Caco-2 (cell line): ENCODE measurements at places on chromosomes 2 and 18. TPM values are rescaled to one million over a fixed set of nuclear protein-coding genes. Genes with fewer than 3 reads are reported as not detected.

GRCh38 chr18:61637319-61637718, 255.5 kb downstream of the RNF152 start:
- DNase-seq: no peak
- no peaks in the 10 kb centered on the region; the same call in 1 of the 2 replicates for H3K4me1 ChIP-seq
- H3K4me3 ChIP-seq: no peak overlapping the region
- H3K27ac ChIP-seq: no peak overlapping the region

C18orf54 gene
- total RNA-seq: 5.5 and 7.2 TPM in 2 replicates

GRCh38 chr18:33820517-33821371, 242.7 kb downstream of the ASXL3 start:
- H3K27ac ChIP-seq: no peak overlapping the region
- no peaks in the 10 kb centered on the region for H3K4me1 ChIP-seq
- no peaks in the 10 kb centered on the region for H3K36me3 ChIP-seq
- H3K4me3 ChIP-seq: no peak overlapping the region
- DNase-seq: no peak

TMEM247 gene
- total RNA-seq: not detected in 2 replicates

- peaks cover 28% of the 10 kb centered on the region for H3K4me1 ChIP-seq
- H3K4me3 ChIP-seq: no peak overlapping the region
- peak overlapping the region; percentile 91 for H3K27ac ChIP-seq
Observed at GRCh38 chr18:23721696-23722480, 32.6 kb downstream of the LAMA3 start.

CBLN2 gene
- total RNA-seq: not detected in 2 replicates

DNA sequence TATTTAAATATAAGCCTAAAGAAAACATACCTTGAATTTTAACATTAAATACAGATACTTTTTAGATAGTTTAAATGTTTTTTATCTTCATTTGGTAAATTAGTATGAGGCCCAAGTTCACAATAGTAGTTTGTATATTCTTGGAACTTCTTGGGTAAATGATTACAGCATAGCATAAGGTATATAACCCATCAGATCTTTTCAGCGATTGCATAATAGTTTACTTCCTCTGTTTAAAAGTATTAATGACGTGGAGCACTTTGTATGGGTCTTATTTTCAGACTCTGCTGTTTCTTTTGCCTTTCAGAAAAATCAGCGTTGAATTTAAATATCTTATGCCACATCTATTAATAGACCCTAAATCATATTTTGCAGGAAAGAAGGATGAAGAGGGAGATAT, 60.2 kb downstream of the CHRNA1 start:
- no peak for DNase-seq
- no peak overlapping the region for H3K27ac ChIP-seq
- no peaks in the 10 kb centered on the region for H3K4me1 ChIP-seq

UGT1A10 gene
- 0.77 and 1.0 TPM in 2 replicates for total RNA-seq

DNAJC27 gene
- 5.1 and 6.1 TPM in 2 replicates for total RNA-seq
